GM12865 (cell line): ENCODE measurements at places on chromosomes 5 and 9.
A peak's percentile ranks its signal among the peaks of the same experiment; 100 is the strongest.

DNA sequence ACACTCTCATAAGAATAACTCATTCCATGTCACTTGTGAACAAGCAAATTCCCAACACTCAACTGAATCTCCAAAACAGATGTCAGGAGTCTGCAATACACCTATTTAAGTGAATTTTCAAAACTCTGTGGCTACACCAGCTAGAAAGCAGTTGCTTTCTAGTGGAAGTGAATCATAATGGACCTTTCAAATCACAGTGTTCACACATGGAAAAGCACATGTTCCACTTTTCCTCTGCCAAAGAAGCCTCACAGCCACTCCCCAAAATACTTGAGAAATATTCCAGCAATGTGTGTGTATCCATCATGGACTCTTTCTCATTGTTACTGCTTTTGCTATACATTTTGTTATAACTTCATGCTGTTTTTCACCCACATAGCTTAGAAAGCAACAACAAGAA lies 17.4 kb downstream of the MARCHF3 start:
- DNase-seq, result no peak

DNA sequence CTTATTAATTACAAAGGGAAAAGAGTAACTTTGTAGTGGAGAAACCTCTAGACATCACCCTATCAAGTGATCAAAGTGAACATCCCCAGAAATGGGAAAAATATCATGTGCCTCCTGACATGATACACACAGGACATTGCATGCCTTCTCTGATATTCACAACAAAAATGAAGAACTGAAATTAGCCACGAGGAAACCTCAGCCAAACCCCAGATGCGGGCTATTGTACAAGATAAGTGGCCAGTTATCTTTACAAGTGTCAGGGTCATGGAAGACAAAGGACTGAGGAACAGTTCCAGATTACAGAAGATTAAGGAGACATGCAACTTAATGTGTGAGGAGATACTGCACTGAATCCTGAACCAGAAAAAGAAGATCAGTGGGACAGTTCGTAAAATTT lies 23.8 kb upstream of the NPM1 start:
- peak; percentile 32 for DNase-seq

DNA sequence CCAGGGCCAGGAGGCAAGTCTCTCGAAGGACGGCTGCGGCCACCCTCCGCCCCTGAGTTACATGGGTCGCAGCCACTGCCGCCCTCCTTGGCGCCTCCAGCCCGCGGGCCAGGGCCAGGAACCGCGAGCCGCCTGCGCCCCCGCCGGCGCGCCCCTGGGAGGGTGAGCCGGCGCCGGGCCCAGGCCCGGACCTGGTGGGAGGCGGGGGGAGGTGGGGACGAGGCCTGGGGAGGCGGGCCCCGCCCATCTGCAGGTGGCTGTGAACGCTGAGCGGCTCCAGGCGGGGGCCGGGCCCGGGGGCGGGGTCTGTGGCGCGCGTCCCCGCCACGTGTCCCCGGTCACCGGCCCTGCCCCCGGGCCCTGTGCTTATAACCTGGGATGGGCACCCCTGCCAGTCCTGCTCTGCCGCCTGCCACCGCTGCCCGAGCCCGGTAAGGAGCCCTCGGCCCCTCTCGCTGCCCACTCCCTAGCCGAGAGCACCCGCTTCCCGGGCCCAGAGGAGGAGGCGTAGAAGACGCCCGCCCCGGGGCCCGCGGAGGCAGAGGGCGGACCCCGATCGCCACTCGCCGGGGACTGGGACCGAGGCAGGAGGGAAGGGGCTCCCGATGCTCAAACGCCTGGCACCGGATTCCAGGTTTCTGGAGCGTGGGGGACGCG lies at the start of gene ASS1:
TSS of gene ASS1 (plus strand) at position 397 of the 657 bp plus-strand sequence. CDS start 7,268 bp downstream, outside the sequence.
- DNase-seq, result no peak

DNA sequence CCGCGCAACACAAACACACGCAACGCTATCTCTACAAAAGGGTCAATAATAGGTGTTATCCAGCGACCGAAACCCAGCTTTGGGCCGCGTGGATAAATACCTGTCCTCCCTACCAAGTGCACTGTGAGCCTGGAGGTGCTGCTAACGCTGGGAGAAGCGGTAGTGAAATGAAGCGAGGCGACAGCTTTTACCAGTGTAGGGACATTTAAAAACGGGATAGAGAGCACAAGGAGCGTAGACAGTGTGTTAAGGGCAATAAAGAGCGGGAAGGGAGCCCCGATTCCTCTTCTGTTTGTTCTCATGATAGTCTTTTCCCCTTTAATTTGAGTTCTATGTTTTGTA lies 421 bp upstream of the DEPDC1B start:
- DNase-seq, result peak; percentile 17

DNA sequence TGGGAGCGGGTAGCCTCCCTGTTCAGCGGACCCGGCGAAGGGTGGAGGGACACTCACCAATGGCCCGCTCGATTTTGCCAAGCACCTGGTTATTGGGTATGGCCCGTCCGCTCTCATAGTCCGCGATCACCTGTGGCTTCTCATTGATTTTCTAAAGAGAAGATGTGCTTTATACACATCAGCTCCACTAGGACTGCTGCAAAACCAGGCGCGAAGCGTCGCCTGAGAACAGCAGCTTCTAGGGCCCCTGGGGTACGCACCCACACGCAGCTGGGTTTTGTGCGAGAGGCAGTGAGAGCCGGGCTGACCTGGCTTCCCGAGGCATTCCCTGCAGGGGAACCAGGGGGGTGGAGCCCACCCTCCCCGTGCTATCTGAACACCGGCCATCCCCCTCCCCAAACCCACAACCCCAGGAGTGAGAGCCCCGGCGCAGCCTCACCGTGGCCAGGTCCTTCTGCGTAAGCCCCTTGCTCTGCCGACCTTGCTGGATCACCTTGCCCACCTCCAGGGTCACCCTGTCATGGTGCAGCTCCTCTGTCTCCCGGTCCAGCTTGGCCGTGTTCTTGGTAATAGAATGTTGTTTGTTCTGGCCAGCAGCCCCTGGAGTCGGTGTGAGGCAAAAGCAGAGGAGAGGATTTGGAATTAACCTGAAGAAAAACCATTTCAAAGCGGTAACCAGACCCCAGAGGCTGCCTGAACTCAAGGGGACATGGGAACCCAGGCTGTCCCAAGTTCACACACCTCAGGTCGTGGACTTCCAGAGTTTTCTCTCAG lies 3.1 kb downstream of the EDF1 start:
- no peak for DNase-seq
